ENCODE measurements at places on chromosomes 7 and 10. TPM values are rescaled to one million over a fixed set of nuclear protein-coding genes. Genes with fewer than 3 reads are reported as not detected.

RBM20 gene
- total RNA-seq = 3.6 TPM

TMEM270 gene
- 0.34 TPM for total RNA-seq

PPP1R3C gene
- 19.1 TPM for total RNA-seq

DNA sequence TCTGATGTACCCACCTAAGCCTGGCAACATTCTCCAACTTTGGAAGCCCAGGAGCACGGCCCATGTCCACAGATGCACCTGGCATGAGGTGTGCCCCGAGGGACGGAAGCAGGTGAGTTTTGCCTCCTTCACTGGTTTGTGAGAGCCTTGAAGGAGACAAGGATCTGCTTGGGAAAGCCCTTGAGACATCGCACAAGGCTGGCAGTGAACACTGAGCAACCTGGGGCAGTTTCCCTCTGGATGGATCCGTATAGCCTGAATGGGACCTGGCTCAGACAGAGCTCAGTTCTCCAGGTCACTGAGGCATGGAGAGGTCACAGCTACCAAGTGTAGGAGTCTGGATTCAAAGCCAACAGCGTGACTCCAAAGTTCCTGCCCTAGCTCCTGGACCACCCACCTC lies 8.8 kb upstream of the NUPR2 start:
- H3K4me1 ChIP-seq = no peaks in the 10 kb centered on the region
- no peak overlapping the region for H3K4me3 ChIP-seq
- DNase-seq = no peak
- no peaks in the 10 kb centered on the region for H3K27me3 ChIP-seq
- H3K27ac ChIP-seq = no peak overlapping the region

Data from ovary (tissue), 10 donors.